Naive thymus-derived CD8-positive, alpha-beta T cell (primary cell): ENCODE measurements at places on chromosomes 5 and 9. TPM values are rescaled to one million over a fixed set of nuclear protein-coding genes. Genes with fewer than 3 reads are reported as not detected.

ZNF454 gene
- total RNA-seq, result 0.33 TPM

ADAM19 gene
- 3.6 TPM for total RNA-seq

NEUROG1 gene
- total RNA-seq, result not detected

SLC46A2 gene
- total RNA-seq, result not detected

SH3RF2 gene
- not detected for total RNA-seq
